ENCODE measurements at places on chromosomes 7 and 10.

- DNase-seq = peak; percentile 49
Observed at GRCh38 chr10:125102821-125103220, 57.5 kb downstream of the CTBP2 start.

DNA sequence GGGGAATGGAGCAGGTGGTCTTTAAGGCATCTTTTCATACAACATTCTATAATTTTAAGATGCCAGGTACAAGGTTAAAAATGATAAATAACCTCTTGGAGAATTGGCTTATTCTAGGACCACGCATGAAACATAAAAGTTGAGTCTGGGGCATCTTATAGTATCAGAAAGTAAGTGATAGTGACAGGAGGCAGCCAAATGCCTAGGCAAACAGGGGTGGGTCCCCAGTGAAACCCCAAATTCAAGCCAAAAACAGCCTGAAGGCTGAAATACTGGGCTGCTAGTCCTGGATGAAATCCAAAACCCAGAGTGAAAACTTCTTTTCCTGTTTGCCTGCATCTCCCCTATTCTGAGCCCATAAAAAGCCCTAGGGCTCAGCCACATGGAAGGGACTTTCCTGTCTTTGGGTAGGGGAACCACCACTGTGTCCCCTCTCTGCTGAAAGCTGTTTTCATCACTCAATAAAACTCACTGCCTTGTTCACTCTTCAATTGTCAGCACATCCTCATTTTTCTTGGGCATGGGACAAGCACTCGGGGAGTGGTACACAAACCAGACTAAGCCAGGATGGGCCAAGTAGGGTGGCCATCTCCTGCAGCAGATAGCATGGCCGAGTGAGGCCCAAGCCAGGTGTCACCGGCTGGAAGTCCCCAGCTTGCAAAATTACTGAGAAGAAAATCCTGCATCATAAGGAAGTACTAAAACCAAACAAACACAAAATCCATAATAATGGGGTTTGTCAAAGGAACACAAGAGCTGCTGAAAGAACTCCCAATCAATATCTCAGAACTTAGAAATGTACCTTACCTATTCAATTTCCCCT lies 241.6 kb upstream of the GALNT17 start:
- DNase-seq = no peak

GRCh38 chr7:157738066-157738460 lies 401.3 kb downstream of the DNAJB6 start:
- DNase-seq = no peak

GRCh38 chr7:126493801-126494200 lies 758.9 kb downstream of the GRM8 start:
- no peak for DNase-seq

GRCh38 chr10:72044417-72045041 lies 43.8 kb downstream of the SPOCK2 start:
- DNase-seq = peak; percentile 73

DNA sequence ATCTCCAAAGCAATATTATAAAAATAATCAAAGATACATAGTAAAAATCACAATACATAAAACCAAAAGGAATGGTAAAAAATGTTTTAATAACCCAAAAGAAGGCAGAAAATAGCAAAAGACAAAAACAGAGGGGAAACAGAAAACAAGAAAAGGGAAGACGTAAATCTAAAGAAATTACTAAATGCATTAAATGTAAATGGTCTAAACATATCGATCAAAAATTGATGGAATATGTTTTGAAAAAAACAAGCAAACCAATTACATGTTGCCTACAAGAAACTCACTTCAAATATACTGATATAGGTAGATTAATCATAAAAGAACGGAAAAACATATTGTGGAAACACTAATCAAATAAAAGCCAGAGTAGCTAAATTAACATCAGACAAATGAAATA lies 369.1 kb downstream of the GRID1 start:
- no peak for DNase-seq

- DNase-seq = no peak
Observed at GRCh38 chr7:4269746-4270145, 412.3 kb upstream of the FOXK1 start.

GRCh38 chr7:89826121-89826520 lies 328.1 kb upstream of the STEAP1 start:
- no peak for DNase-seq

DNA sequence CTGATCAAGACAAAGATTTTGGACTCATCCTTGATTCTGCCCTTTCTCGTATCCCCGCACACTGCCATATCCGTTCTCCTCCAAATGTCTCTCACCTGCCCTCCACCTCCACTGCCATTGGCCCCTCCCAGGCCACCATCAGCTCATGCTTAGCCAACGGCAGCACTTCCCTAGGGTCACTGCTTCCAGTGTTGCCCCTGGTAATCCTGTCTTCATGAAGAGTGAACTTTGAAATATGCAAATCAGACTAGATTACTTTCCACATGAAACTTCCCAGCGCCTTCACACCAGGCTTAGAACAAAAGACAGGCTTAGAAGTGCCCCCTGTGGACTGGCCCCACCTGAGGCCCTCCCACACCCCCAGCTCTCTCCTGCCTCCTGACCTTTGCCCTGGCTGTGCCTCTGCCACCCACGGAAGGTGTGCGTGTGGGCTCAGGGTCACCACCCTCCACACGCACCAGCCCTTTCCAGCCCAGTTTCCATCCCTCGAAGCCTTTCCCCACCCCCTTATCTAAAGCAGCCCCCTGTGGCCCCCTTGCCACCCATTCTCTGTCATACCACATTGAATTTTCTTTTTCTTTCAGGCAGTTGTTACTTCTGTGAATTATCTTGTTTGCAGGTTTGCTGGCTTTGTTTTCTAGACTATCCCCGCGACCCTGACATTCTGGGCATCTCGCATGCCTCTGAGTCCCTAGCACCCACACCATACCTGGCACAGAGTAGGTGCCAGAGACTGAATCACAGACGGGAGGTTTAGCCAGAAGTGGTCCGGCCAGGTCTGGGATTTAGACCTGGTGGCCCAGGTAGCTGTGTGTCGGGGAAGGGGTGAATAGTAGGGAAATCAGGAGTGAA lies 26.8 kb upstream of the C10orf53 start:
- no peak for DNase-seq

GRCh38 chr10:58436071-58436470 lies 50.9 kb downstream of the TFAM start:
- no peak for DNase-seq

DNA sequence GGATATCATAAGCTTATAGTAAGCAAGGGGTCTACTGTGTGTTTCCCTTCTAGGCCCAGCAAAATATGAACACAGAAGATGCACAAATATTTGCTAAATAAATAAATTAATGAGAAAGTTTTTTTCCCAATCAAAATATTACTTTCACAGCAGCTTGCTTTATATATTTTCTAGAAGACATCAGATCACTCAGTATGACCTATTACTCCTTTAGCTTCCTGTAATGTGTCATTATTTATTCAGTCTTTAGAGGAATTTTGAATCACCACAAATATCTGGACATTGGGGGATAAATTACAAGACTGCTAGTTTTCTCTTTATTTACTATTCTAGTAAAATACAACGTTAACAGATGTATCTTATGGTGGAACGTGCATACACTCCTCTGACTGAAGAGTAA lies 765.8 kb upstream of the POM121L12 start:
- no peak for DNase-seq

DNA sequence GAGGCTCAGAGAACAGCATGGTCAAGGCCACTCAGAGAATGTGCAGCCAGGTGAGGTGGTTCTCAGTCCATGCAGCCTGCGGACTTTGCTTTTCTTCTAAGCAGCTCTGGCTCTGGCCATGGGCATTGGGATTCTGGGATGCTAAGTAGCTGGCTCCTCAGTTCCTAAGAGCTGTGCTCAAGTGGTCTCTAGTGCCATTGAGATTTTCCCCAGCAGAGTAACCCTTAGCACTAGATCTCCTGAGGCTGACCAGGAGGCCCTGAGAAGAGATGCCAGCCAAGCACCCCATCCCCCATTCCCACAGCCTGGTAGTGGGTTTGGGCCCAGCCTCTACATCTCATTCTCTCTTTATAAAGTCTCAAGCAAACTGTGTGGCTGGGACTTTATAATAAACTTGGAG lies 77.1 kb downstream of the KCNMA1 start:
- DNase-seq = no peak

- DNase-seq = no peak
Observed at GRCh38 chr10:62726638-62727037, 77.9 kb upstream of the ADO start.

DNA sequence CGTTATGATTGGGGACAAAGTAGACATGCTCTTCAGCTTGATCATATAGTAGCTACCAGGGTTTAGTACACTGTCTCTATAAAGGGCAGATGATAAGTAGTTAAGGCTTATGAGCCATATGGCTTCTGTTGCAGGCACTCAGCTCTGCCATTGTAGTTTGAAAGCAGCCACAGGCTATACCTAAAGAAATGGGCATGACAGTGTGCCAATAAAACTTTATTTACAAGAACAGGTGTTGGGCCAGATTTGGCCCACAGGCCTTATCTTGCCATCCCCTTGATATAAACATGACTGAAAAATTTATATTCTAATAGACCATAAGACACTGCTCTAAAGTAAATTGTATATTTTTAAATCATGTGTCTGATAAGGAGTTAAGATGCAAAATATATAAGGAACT lies 36.6 kb downstream of the GRK5 start:
- DNase-seq = no peak

DNA sequence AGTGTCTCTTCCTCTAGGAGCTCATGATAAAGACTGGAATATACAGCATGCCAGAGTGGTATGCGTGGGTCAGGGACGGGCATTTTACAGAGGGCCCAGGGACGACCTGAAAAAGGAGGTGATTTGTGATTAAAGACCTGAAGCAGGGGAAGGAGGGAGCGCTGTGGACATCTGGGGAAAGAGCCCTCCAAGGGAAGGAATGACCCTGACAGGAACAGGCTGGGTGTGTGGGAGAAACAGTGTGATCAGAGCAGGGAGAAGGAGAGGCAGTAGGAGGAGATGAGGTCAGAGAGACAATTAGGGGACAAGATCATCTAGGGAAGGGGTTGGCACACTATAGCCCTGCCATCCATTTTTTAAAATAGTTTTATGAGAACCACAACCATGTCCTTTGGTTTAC lies 3.4 kb upstream of the RASSF4 start:
- DNase-seq = no peak

DNA sequence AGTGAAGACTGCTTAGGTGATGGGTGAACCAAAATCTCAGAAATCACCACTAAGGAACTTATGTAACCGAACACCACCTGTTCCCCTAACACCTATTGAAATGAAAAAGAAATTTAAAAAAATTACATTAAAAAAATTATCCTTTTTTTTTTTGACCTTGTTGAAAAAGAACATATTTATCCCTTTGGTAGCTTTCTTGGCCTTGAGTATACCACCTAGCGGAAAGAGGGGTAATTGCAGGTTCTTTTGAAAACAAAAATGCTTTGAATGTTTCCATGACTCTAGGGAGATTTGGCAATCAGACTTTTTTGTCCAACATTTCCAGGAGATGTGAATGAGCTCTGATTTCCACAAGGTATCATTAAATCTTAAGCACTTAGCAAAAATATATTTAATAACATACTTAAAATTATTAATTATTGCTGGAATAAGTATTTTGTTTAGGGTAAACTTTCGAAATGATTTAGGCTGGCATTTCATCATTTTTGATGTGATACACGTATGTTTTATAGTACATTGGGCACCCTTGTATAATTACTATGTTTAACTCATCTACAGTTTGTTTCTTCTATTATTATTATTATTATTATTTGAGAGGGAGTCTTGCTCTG lies 47.0 kb upstream of the ELMO1 start:
- DNase-seq = peak; percentile 9

GRCh38 chr7:29086545-29086944 lies 59.8 kb downstream of the CPVL start:
- no peak for DNase-seq

DNA sequence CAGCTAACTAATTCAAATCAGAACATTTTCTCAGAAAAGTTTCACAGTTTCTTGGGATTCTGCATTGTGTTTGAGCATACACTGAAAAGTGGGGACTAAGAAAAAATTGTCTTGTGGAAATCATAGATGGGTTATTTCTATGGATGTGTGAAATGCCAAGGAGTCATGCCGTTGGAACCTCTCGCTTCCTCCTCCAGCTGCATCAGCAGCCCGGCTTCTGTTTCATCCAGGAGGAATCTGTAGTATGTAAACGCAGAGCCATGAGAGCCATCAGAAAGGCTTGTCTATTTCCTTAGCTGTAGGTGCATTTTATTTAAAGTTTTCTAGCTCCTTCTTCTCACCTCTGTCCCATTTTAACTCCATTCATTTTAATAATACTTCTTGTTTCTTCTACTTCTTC lies 1144.1 kb downstream of the GATA3 start:
- no peak for DNase-seq

GRCh38 chr10:81314471-81314870 lies 560.5 kb upstream of the NRG3 start:
- no peak for DNase-seq

DNA sequence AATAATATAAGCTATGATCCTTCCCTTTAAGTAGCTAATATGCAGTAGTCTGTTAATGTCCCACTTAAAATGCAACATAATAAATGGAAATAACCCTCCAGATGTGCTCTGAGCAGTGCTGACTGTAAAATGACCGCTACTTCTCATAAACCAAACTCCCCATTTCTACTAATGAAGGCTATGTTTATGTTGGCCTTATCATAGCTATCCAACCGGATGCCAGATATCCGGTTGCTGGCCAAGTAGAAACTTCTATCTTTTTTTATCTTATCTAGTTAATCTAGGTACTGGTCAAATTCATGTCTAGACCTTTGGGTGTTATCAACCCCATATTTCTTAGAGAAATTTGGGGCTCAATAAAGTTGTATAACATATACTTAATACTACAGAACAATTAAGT lies 56.6 kb downstream of the CHRM2 start:
- DNase-seq = no peak

- peak; percentile 37 for DNase-seq
Observed at GRCh38 chr7:141550386-141551093, 670 bp upstream of the AGK start.

- DNase-seq = no peak
Observed at GRCh38 chr7:55502124-55502857, 70.0 kb downstream of the VOPP1 start.

All from cerebellum (tissue), 4 donors.